Activated naive CD8-positive, alpha-beta T cell treated with anti-CD3 and anti-CD28 coated beads, Interleukin-2, amount 10 ng/mL, durations not matched to agents 7 days and 5 days (primary cell): ENCODE measurements at places on chromosomes 11 and 22. TPM values are rescaled to one million over a fixed set of nuclear protein-coding genes. Genes with fewer than 3 reads are reported as not detected.

DNA sequence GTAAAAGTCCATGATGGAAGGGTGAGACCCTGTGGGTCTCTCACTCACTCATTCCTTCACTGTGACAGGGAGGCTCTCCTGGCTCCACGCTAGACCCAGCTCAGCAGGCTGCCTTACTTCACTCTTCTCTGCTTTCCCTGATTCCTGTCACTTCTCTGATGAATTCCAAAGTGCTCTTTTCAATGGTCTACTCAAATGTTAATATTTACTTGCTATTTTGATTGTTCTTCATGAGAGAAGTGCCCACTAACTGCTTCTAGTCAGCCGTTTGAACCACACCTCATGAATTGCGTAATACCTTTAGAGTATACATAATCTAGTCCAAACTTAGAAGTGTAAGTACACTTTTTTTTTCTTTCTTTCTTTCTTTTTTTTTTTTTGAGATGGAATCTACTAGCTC lies 1350.2 kb upstream of the RAG2 start:
- no peak for DNase-seq

FXYD6 gene
- total RNA-seq, result 0.31 TPM

DNA sequence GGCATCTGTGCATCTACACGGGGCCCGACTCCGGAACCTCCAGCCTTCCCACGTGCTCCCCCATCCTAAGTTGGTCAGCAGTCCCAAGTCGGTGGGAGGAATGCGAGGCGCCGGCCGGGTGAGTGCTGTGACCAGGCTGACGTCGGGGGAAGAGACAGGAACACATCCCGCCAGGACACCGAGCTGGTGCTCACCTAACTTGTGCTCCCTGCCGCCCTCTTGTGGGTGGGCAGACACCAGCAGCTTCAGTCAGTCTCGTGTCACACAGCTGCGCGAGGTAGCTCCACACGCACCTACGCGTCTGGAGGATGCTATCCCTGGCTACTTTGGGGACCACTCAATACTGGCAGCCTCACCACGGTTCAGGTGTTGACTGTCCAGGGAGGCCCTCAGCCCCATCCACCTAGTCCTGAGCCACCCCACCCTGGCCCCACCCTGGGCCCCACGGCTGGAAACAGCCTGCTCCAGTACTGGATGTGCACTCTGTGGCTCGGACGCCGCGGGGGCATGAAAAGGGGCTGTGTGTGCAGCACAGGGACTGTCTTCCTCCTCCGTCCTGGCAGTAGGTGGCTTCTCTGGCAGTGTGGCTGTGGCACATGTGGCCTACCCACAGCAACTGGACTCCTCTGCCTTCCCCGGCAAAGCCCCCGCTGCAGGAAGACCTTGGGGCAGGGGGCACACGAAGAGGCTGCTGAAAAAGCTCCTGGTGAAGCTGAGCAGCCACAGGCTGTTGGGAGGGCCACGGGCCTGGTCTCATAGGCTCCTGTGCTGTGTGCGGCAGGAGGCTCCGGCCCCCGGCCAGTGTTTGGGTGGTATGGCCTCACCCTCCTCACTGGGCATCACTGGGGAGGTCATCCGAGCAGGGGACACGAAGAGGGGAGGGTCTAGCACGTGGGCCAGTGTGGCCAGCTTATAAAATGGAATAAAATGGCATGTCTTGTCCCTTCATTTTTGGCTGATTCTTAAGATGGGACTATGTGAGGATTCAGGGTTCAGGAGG lies 11.2 kb upstream of the BID start:
- peak; percentile 79 for DNase-seq

DNA sequence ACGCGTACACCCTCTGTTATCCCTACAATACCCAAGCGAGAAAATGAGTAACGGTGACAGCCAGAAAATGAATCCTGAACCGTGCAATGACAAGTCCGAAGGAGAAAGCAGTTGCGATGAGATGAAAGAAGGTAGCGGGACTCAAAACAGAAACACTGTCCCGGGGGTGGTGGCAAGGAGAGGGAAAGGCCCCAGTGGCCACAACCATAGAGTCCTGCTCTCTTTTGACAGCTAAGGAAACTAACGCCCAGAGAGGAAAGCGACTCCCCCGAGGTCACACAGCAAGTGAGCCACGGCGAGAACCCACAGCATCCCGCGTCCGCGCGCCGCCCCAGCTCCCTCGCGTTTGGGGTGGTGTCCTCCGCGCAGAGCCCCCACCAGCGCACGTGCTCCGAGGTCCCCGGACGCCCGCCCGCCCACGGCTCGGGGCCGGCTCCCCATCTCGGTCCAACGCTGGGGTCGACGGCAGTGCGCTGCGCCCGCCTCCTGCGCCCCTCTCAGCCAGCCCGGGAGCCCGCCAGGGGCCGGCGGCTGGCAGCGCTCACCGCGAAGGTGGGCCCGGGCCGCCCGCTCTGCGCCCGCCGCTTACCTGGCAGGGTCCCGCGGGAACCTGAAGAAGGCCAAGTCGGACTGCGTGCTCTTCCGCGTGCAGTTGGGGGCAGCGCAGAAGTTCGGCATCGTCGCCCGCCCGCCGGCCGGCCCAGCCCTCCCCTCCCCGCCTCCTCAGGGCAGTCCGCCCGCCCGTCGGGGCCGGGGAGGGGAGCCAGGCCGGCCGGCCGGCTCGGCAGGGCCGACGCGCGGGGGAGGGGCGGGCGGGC lies 564 bp downstream of the THAP12 start:
- peak; percentile 74 for DNase-seq

TPCN2 gene
- 22.1 TPM for total RNA-seq

DNA sequence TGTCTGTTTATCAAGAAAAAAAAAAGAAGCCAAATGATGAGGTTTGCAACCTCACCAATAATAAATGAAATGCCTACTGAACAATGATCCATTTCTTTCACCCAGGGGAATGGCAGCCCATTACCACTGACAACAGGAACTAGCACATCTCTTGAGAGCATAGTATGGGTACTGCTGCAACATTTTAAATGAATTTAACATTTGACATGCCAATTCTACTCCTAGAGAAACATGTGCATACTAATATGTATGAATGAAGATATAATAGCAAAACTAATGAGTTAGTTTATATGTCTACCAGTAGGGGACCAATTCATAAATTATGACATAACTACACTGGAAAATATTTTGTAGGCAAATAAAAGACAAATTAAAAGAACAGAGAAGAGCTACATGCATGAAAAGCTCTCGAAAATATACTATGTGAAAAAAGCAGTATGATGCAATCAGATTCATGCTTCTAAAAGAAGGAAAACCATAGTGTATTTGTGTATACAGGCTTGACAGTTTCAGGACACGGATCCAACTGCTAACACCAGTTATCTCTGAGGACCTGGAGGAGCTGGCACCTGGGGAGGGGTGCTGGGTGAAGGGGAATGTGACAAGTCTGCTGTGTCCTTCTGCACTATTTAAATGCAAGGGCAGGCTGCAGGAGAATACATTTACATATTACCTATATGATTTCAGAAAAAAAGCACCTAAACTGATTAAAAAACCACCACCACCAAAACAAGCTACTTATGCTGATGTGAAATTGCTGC lies 6.9 kb downstream of the SMCO4 start:
- no peak for DNase-seq

GRCh38 chr11:115500547-115501501 lies 3.4 kb downstream of the CADM1 start:
- no peak for DNase-seq

APOA4 gene
- not detected for total RNA-seq

DNA sequence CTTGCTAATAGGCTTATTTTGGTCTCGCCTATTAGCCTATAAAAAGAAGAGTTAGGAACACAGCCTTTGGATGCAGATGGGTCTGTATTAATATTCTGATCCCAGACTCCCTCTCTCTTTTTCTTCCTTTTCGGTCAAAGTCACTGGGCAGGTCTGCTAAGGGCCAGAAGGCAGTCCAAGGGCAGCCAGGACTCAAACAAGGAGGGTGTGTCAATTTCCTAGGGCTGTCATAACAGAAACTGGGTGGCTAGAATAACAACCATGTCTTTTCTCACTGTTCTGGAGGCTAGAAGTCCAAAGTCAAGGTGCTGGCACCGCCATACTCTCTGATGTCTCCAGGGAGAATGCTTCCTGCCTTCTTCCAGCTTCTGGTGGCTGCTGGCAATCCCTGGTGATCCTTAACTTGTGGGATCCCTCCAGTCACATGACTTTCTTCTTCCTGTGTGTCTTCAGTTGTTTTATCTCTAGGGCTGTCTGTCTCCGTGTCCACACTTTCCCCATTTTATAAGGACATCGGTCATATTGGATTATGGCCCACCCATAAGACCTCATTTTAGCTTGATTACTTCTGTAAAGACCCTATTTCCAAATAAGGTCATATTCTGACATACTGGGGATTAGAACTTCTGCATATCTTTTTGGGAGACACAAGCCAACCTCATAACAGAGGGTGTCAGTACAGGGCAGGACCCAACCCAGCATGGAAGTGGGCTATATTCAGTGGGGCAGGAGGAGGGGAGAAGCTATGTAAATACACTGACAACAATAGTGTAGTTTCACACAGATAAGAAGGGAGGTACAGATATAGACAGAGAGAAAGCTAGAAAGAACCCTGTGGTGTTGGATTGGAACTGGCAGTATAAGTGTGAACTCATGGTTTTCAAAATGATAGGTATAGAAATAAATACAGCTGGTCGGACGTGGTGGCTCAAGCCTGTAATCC lies 5.9 kb upstream of the CSF2RB start:
- DNase-seq, result no peak

HIC2 gene
- total RNA-seq, result 7.0 TPM

DNA sequence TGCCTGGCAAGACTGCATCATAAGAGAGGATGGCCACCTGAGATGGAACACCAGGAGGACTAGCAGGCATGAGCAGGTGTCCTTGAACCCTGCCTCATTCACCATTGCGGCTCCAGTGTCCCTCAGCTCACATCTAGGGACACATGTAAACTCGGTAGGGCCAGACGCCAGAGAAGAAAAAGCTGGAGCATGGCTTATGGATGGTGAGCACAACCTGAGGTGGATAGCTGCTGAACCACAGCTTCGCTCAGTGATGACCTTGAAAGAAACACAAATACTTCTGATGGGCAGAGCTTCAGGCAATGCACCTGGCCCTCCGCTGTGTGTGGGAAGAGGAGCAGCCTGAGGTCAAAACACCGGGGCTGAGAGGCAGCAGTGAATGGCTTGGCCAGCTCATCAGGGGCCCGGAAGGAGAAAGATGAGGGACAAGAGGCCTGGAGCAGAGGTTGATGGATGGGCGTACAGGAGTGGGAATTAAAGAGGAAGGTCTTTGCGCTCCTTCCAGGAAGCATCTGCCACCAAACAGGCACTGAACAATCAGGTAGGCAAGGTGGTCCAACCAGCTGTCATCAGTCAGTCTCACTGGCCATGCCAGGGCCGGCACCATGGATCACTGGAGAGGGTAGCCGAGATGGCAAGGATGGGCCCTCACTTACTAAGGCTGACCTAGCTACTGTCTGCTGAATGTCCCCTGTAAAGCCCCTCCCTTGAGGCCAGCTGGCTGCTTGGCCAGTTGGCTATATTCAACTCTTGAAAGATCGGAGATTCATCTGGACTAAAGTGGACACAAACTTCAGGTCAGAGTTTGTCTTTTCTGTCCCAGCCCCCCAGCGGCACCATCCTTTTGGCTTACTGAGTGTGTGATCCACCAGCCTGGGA lies 89.7 kb downstream of the MYEOV start:
- peak; percentile 15 for DNase-seq

DNA sequence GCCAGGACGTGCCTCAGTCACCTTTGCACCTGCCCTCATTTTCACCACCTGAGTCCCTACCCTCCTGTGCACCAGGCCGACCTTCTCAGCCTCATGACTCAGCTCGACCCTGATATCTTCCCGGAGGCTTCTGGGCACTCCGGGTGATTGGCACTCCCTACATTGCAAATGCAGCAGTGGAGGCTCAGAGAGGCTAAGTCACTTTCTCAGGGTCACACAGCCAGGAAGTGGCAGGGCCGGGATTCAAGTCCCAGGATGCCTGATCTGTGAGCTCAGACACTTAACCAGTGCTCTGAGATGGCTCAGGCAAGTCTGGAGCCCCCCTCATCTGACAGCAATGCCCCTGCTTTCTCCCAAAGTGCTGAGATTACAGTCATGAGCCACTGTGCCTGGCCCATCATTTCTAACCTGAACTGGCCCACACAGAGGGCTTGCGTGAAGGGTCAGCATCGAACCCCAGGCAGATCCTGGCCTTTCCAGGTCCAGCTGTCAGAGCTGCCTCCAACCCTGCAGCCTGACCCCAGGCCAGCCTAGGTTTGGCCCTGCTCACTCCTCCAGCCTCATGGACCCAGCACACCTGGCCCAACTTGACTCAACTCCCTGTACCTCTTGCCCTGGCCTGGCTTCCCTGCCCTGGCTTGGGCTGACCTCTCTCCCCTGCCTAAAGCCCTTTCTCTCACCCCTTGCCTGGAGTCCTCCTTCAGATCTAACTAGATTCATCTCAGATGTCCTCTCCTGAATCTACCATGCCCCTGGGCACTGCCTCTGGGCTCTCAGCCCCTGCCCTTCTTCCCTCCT lies 40.7 kb upstream of the RTL6 start:
- no peak for DNase-seq

ANO5 gene
- total RNA-seq, result 0.14 TPM

GGTLC2 gene
- total RNA-seq, result not detected

FAM111B gene
- 45.1 TPM for total RNA-seq

GRCh38 chr22:23113847-23114720 lies 27.7 kb downstream of the RSPH14 start:
- DNase-seq, result no peak

GRCh38 chr11:45786272-45786671 lies 18.7 kb upstream of the SLC35C1 start:
- DNase-seq, result no peak

DNA sequence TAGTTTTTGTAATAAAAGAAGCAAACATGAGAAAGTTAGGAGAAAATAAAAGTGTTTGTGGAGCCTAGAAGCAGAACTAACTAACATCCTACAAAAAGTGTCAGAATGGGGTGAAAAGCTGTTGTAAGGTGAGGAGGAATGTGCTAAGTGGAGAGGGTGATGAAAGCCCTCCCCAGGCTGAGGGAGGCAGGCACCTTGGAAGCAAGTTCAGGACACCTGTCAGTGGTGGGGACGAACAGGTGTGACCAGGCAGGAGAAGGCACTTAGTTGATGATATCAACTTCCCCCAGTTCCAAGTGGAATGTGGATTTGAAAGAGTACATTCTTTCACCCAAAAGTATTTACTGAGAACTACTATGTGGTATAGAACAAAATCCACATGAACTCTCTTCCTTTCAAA lies 18.7 kb upstream of the BMAL1 start:
- no peak for DNase-seq

GRCh38 chr11:134745456-134745855 lies 333.4 kb upstream of the B3GAT1 start:
- no peak for DNase-seq

- DNase-seq, result no peak
These were observed 12.9 kb upstream of the CRKL start for GRCh38 chr22:20904008-20904979.
